NCI-H1105 treated with DMSO at 0.1 percent for 48 hours (cell line): ENCODE measurements at places on chromosomes 2 and 18.

DNA sequence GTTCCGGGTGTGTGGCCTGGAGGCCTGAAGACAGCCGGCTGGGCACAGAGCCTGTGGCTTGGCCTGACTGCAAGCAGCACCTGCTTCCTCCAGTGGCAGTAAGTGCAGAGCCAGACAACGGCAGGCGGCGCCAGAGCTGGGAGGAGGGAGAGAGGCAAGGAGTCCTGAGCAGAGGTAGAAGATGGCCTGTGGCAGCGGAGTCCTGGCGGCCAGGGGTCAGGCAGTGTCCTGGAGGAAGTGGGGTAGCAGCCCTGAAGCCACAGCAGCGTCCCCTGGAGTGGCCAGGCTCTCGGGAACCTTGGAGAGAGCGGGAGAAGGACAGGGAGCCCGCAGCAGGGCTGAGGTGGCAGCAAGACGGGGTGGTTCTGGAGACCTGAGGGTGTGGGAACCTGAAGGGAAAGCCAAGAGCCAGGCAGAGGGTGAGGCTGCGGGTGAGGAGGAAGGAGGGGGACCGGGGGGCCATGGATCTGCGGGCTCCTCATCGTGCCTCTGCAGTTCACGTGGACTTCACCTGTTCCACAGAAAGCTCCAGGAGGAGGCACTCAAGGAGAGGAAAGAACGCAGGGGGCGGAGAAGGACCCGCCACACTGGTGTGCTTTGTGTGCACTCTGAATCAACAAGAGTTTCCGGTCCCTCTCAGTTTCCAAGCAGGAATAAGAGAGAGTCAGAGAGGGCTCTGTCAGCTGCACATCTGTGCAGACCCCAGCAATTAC lies 85.9 kb downstream of the USP40 start:
- peak; percentile 37 for DNase-seq

GRCh38 chr2:142130111-142131009 lies 456 bp downstream of the LRP1B start:
- peak; percentile 58 for DNase-seq

DNA sequence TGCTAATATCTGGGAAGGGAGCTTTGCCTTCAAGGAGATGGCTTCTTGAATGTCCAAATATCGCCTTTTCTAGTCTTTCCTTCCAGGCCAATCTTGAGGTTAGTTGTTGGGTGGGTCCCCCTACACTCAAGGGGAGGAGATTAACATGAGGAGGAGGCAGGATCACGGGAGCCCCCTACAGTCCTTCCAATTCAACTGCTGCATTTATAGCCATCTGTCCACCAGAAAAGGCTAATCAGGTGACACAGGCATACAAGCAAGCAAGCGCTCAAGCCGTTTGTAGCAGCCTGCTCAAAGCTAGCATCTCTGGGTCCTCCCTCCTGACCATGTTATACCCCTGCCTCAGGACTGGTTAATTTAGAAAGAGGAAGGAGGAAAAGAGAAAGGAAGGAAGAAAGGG lies 87.6 kb downstream of the MRPS9 start:
- no peak for DNase-seq

- no peak for DNase-seq
These were observed 60.7 kb downstream of the ADI1 start for GRCh38 chr2:3458396-3459184.

DNA sequence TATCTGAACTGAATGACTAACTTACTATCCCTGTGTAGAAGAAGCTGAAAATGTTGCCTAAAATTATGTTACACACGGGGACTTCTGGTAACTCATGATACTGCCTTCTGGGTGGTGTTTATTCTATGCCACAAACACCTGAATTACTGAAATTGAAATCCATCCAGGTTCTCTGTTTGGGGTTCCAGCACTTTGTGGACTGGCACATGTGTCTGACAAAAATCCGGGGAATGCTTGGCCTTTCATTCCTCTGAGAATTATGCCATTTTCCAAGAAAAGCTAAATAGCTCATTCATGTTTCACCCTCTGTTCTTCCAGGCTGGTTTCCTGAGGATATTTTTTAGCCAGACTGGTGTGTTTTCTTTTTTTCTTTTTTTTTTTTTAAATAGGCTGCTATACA lies 59.5 kb upstream of the POU3F3 start:
- DNase-seq = no peak

GRCh38 chr2:95531254-95531771 lies 46.8 kb upstream of the TRIM43B start:
- DNase-seq = no peak

- DNase-seq = no peak
These were observed 79.1 kb upstream of the ZFP36L2 start for GRCh38 chr2:43305517-43305916.

DNA sequence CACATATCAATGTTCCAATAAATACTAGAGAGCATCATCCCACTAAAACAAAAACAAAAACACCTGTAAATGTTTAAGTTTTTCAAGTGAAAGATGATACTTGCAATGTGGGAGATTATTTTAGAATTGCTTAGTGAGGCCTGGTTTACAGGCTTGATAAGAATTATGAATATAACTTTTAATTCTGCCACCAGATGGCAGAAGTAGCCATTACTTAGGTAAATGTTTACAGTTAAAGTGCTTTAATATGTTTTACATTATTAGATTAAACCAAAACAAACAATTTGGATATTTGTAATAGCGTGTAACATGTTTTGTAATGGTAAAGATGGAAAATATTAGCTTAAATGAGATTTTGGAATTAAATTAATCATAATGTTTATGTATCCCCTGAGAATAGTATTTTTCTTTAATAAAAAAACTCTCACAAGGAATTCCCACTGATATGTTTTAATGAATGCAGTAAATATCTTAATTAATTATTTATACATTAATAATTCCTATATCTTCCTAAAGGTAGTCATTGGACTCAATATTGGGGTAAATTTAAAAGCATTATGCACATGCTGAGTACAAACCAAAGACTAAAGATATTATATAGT lies 522.0 kb downstream of the SPAG16 start:
- DNase-seq = peak; percentile 16

DNA sequence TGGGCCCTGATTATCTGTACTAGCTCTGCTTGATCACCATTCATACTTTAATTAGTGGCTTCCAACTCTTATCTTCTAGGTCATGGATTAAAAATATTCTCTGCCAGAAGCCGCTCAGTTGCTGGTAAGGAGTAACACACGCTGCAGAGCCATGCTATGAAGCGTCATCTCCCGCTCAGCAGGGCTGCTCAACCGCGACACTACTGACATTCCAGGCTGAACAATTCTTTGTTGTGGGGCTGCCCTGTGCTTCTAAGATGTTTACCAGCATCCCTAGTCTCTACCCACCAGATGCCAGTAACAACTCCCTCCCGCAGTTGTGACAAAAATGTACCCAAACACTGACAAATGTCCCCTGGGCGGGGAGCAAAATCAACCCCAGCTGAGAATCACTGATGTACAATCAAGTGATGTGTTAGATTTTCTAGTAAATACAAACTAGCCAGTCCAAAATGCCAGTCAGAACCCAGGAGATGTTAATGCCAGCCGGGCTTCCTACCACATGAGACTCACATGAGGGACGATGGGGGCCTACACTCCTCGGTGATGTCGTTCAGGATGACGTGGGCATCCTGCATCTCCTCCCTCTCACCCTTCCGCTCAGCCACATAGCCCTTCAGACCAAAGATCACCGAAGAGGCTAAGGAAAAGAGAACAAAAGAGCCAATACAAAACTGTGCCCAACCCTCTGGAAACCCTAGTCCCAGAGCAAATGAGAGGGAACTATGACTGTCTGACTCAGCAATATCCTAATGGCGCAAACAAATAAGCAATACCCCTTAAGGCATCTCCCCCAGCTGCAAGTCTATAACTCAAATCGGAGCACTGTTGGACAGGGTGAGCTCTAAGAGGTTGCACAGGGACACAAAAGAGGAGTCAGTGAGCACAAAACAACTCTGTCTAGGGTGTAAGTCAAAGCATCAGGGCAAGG lies 15.6 kb downstream of the ILKAP start:
- no peak for DNase-seq

GRCh38 chr2:129887688-129888266 lies 91.7 kb upstream of the RAB6C start:
- no peak for DNase-seq

GRCh38 chr2:241195506-241196130 lies 7.1 kb downstream of the ANO7 start:
- DNase-seq = no peak

DNA sequence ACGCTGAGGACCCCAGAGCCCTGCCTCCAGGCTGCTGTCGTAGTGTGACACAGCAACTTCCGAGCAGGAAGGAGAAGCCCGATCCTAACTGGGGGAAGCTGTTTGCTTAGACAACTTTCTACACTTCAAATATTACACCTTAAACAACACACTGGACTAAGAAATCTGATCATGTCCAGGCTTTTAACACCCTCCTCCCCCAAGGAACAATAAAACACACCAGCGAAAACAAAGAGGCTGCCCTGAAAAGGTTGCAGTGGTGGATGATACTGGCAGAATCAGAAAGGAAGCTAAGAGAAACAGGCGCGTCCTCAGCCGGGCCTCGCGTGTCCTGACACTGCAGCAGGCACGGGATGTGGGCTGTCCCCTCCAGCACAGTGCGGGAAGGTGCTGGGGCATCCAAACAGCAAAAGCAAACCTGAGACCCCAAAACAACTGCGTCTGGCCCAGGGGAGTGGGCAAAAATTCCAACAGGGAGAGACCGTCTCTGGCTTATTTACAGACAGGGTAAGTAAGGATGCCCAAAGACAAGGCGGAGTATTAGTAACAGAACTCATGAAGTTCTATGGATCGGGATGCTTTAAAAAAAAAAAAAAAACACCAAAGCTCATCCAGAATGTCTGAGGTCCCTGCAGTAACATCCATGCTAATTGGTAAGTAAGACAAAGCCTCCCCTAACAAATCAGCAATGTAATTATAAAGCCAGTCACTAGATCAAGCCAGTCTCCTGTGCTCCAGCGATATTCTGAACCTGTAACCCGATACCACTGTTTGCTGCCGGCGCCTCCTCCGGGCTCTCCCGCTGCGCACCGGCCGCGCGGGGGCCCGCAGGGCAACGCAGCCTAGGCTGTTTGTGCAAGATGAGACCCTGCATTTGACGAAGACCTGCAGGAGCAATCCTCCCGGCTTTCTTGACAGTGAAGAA lies 9.0 kb downstream of the SERTAD2 start:
- peak; percentile 86 for DNase-seq

DNA sequence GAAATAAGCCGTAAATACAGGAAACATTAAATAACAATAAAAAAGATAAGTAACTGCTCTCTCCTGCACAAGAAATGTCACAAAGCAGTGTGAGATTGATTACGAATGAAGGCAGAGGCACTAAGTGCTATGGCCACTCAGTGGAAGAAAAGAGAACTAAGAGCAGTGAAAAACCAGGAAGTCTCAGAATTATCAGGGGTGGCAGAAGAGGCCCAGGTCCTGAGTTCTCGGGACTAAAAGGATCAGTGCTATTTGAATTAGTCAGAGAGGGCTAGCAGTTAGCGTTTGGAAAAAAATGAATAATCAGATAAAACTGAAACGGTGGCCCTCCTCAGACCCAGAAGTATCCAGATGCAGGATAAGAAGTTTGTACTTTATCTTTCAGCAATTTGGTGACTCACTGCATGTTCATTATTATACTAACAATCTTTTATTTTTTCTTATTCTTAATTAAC lies 367.1 kb downstream of the ZEB2 start:
- DNase-seq = no peak

GRCh38 chr2:57862153-57862552 lies 184.5 kb upstream of the VRK2 start:
- DNase-seq = no peak

- DNase-seq = no peak
These were observed 379.7 kb downstream of the PTPRM start for GRCh38 chr18:7946734-7947377.

GRCh38 chr18:59501920-59502273 lies 142.8 kb upstream of the LMAN1 start:
- DNase-seq = no peak

DNA sequence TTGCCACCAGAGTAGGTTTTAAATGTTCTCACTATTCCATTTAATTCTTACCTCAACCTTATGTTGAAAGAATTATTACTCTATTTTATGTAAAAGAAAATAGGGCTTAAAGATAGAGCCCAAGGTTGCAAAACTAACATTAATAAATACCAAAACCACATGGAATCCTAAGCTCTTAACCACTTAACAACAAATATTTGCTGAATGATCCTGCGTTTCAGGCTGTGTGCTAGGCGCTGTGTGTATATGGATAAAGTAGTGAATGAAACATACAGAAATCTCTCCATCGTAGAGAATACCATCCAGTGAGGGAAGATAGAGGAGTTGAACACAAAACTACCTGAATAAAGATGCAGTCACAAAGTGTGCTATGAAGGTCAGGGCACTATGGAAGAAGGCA lies 485.1 kb downstream of the THSD7B start:
- no peak for DNase-seq

DNA sequence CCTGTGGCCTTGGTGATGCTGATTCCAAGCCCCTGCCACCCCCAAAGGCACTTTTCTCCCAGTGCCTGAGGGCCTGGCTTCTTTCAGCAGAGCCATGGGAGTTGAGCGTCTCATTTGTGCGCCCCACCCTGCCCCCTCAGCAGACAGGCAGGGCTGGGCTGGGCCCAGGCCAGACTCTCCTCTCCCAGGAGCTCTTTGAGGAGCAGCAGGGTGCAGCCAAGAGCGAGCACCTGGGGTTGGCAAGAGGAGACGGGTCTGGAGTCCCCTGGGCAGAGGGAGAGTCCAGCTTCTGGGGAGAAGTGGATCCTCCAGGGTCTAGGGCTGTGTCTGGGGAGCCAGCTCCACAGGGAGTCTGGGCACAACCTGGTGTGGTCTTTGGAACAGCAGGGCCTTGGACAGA lies 21.2 kb downstream of the NPPC start:
- no peak for DNase-seq

- DNase-seq = no peak
These were observed 390.9 kb upstream of the CDH19 start for GRCh38 chr18:66994790-66995189.

DNA sequence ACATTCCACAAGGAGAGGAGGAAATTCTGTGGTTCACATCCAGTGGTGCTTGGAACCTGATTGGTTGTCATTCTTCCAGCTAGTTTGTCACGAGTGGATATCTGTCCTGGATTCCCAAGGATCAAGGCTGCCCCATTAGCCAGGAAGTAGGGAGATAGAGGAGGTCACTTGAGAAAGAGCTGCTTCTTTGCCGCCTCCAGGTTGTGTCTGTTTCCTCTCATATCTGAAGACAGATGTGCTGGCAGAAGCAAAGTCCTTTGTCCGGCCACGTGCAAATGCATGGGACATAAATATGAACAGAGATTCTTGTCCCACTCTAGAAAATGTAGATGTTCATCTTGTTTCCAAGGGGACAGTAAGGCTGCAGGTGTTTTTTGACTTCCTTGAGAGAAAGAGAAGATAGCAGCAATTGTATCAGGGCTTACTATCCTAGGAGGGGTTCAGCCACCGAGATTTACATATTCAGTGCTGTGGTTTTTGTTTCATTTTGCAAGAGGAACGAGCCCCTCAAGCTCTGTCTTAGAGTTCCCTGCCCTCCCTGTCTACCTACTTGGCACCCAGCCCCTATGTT lies 174.4 kb downstream of the RPIA start:
- DNase-seq = no peak

- no peak for DNase-seq
These were observed 128.5 kb downstream of the ARL6IP6 start for GRCh38 chr2:152846697-152847470.

- no peak for DNase-seq
These were observed 59.9 kb downstream of the INSIG2 start for GRCh38 chr2:118148133-118148532.
